ENCODE measurements at places on chromosomes 1 and 21.

- DNase-seq: no peak
Measured at GRCh38 chr1:12376236-12377045, 146.6 kb downstream of the VPS13D start.

DNA sequence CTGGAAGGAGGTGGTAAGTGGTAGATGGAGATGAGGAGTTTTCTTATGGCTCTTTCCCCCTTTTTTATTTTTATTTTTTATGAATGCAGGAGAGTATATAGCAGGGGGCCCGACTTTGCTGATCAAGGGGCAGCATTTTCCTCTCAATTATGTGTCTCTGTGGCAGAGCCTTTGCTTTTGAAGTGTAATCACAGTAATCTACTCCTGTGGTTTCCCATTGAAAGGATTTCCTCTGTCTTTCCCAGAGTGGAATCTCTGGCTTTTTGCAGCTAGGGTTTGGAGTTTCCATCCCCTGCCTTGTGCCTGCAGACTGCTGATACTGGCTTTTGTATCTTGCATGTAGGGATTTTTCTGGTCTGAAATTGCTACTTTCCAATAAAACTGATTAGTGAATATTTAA, 29.1 kb downstream of the ARID1A start:
- DNase-seq: no peak

- DNase-seq: no peak
Measured at GRCh38 chr1:225343618-225344017, 84.2 kb downstream of the LBR start.

DNA sequence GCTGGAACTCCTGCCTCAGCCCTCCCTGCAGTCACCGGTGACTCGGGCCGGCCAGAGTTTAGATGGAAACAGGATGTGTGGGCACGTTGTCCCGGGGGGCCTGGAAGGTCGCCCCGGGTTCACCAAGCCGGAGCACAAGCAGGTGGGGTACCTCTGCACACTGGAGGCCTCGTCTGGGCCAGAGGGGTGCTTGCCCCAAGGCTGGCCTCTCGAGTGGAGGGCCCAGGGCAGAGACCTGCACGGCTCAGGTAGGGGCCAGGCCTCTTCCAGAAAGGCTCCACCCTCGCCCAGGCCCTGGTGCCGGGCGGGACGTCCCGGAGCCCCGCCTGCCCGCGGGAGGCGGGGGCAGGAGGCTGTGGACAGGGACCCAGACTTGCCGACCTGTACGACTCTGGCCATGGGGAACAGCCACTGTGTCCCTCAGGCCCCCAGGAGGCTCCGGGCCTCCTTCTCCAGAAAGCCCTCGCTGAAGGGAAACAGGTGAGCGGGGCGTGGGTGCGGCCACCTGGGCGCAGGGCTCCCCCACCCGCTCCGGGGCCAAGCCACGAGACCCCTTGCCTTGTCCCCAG, at the start of gene PLEKHN1:
PLEKHN1 (plus strand) TSS at position 348 of the 569 bp plus-strand sequence; CDS start at position 398, 50 bp downstream.
- no peak for DNase-seq

DNA sequence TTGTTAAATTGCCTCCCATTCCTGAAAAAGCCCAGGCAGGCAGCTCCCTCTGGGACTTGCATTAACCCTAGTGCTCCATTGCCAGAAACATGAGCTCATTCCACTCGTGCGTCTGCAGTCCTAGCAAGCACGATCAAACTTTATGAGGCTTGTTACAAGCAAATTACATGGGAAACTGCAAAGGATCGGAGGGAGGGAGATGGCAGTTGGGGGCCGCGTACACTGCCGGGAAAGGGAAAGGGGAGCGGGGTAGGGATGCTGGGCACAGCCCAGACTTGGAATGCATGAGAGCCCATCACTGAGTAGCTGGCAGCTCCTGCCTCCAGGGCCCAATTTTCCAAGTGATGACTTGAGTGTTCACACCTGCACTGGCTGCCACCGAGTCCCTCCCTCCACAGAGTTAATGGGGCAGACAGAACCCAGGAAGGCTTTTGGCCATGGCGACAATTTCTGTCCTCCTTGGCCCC, 169.9 kb downstream of the BRINP2 start:
- DNase-seq: no peak

Data from NCI-H510A (cell line).